Fibroblast of the aortic adventitia (primary cell): ENCODE measurements at places on chromosomes 5 and 9. TPM values are rescaled to one million over a fixed set of nuclear protein-coding genes. Genes with fewer than 3 reads are reported as not detected.

SH3RF2 gene
- total RNA-seq, result 0.49 and 6.7 TPM in 2 replicates

PPIC gene
- 53.5 and 57.2 TPM in 2 replicates for total RNA-seq

SPINK1 gene
- not detected in 2 replicates for total RNA-seq

KIF24 gene
- 0.74 and 8.2 TPM in 2 replicates for total RNA-seq

CD72 gene
- 1.1 and 1.9 TPM in 2 replicates for total RNA-seq

LRRC14B gene
- not detected in 2 replicates for total RNA-seq
